ENCODE measurements at places on chromosomes 12 and 14.
A peak's percentile ranks its signal among the peaks of the same experiment; 100 is the strongest.

GRCh38 chr12:108575199-108575912, 13.0 kb downstream of the ISCU start:
- no peak for DNase-seq

DNA sequence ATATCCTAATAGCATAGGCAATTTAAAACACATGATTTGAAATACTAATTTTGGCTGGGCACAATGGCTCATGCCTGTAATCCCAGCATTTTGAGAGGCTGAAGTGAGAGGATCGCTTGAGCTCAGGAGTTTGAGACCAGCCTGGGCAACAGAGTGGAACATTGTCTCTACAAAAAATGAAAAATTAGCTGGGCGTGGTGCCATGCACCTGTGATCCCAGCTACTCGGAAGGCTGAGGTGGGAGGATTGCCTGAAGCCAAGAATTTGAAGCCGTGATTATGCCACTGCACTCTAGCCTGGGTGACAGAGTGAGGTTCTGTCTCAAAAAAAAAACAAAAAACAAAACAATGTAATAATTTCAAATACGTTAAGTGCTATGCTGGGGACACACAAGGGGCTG, 83.3 kb downstream of the SSPN start:
- DNase-seq: no peak

DNA sequence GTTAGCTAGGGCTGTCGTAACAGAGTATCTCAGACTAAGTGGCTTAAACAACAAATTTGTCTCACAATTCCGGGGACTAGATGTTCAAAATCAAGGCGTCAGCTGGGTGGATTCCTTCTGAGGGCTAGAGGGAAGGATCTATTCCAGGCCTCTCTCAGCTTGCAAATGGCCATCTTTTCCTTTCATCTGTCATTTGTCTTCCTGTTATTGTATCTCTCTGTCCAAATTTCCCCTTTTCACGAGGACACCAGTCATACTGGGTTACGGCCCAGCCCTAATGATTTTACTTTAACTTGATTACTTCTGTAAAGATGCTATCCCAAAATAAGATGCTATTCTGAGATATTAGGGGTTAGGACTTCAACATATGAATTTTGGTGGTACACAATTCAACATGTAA, 119.0 kb upstream of the CPSF6 start:
- no peak for DNase-seq

DNA sequence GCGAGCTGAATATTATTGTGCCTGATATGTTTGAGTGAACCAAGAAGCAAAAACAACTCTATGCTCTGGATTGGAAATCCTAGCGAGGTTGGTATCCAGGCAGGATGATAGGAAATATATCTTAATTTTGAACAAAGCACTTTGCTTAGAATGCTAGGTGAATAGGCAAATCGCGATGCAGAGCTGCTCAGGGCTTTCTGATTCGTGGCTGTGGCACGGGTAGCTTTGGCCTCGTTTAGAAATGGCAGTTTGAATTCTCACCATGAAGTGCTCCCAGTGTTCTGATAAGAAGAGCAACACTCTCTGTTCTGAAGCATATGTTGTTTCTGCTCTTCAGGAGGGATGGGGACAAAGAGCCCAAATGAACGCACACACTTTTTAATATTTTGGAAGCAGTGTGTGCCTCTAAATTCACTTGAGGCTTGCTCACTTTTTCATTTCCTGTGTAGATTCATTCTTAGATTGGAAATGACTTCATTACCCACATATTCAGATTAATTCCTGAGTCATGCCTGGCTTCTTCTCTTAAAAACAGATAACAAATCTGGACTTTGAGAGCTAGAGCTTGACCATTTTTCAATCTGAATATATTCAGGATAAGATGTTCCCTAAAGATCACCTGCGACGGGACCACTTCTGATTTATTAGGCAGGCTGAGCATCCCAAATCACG, 200.9 kb downstream of the RPAP3 start:
- DNase-seq: peak; percentile 56

DNA sequence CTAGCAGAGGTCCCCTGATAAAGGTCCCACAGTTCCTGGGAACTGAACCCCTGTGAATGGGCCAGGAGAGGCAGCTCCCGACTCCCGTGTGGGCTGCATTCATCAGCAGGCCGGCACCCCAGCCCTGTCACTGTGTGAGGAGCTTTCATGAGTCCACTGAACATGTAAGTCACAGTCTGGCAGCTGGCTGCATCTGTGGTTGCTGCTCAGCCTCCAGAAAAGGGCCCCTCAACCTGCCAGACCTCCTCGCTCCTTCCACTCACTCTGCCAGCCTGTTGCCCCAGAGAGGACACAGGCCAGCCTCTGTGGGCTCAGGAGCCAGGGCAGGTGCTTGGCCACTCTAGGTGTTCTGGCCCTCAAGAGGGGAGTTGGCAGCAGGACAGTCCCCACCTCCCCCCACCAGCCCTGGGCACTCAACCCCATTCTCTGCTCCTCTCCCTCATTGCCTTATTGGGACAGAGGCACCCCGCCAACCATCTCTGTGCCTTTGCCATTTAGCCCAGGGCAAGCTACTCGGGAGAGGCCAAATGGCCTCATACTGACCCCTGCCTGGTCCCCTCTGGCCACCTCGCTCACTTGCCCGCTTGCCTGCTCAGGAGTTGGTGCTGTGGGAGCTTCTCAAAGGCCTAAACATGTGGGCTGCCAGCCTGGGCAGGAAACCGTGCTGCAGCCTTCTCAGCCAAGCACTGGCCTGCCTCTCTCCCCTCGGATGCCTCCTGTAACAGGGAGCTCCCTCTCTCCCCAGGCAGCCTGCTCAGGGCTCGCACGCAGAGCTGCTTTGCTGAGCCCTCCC, 1.9 kb downstream of the RTL1 start:
- DNase-seq: no peak

GRCh38 chr12:49201595-49202295, 12.9 kb upstream of the TUBA1A start:
- peak; percentile 24 for DNase-seq

GRCh38 chr14:93011141-93011529, 88.2 kb downstream of the CHGA start:
- no peak for DNase-seq

- DNase-seq: no peak
These were observed 14.4 kb downstream of the EML1 start for GRCh38 chr14:99807413-99808153.

DNA sequence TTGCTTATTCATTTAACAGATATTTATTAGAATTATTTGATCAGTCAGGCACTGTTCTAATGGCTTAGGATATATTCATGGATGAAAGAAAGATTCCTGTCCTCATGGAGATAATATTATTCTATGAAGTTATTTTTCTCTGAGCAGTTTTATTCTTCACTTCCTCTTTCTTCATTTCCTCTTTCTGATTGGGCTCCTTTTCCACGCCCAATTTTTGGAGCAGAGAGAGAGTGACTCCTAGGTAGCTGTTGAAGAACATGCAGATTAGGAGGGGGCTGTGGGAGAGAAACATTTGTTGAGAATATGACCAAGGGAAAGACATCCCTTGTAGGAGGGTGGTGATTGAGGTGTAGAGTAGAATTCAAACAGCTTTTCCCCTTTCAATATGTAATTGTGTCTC, 6.0 kb upstream of the YARS2 start:
- no peak for DNase-seq

DNA sequence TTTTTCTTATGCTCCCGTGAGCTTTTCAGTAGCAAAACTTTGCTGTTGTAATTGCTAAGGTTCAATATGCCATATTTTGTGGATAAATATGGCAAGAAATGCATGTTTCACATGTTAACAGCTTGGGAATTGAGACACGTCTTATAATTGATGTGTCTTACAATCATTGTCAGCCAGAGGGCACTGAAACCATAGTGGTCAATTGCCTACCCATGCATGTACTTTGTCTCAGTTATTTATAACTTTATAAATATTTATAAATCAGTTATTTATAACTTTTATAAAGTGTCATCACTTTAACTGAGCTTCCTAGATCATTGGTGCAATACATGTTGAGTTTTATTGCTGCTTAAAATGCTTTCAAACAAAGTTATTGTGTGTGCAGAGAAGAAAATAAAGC, 82.0 kb downstream of the CATSPERB start:
- DNase-seq: peak; percentile 73

GRCh38 chr12:123954647-123955350, 17.8 kb downstream of the CCDC92 start:
- DNase-seq: no peak

DNA sequence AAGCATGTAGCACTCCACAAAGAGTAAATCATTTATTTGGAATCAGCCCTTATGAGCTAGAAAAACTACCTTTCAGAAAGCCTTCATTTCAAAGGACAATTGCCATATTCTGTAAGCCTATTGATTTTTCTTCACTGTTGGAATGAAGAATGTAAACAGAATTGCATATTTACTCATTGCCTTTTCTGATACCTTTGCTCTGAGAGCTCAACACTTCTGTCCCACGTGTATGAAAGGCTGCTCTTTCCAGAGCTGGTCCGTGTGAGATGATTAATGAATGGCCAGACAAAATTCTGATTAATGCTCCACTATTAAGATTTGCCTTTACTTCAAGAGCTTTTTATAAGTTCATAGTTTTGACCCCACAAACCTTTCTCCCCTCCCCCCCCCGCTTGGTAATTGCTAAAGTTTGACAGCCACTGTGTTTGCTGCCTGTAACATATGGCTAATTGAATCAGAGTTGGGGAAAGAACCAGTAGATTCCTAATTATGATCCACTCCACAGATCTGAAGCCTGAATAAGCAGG, 63.0 kb upstream of the PLEKHA5 start:
- no peak for DNase-seq

DNA sequence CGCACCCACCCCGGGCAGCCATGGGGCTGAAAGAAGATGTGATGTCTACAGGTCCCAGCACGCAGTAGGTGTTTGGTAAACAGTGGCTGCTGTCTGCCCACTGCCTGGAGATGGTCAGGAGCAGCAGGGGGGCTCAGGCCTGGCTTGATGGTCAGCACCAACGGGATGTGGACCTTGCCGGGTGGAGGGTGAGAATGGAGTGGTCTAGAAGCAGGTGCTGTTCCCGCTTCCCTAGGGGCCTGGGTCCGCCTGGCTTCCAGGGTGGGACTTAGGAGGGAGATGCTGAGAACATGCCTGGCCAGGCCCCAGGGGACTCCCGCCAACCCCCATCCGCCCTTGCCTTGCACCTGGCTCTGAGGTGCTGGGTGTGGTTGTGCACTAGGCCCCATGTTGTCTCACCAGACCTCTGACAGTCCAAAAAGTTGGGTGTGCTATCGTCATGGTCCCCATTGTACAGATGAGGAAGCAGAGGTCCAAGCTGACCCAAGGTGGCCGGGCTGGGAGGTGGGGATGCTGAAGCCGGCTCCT, 12.9 kb downstream of the FAM222A start:
- no peak for DNase-seq

GRCh38 chr12:11813438-11813813, 164.0 kb downstream of the ETV6 start:
- no peak for DNase-seq

DNA sequence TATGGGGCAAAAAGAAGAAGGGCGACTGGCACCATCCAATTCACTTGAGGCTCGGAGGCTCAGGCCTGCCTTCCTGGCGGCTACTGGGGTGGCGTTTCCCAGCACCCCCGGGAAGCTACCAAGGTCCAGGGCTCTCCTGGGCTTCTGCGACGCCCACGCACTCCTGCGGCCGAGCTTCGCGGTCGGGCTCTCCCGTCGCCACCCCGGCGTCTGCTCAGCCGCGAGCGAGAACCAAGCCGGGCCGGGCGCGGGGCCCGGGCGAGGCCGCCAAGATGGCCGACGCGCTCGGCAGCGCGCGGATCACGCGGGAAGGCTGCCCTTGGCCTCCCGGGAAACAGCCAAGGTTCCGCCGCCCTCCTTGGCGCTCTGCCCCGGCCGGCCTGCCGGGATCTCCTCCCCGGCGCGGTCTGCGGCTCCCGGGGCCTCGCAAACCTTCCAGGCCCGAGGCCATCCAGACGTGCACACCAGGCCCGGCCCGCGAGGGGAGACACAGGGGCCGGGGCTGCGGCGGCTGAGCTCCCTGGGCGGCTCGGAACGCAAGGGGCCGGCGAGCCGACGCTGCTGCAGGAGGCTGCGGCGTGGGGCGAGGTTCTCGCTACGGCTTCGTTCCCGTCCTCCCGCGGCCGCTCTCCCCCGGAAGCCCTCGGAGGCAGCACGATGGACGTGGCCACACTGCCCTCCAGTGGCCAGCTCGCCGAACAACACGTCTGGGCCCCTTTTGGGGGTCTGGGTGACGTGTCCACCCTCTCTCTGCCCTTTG, 23.5 kb upstream of the ZFP36L1 start:
- peak; percentile 96 for DNase-seq

DNA sequence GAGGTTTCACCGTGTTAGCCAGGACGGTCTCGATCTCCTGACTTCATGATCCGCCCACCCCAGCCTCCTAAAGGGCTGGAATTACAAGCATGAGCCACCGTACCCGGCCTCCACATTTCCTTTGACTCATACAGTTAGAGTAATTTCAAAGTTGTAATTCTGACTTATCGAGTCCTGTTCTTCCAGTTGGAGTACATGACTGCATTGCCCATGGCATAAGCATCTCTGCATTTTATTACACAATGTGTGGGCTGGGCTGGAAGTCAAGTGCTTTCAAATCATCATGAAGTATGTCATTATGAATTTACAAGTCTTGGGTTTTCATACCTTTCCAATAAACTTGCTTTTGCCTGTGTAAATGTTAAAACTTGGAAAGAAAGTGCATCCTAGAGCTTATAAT, 1295.7 kb upstream of the FLRT2 start:
- DNase-seq: no peak

GRCh38 chr12:1829306-1829900, 9.0 kb downstream of the LRTM2 start:
- no peak for DNase-seq

DNA sequence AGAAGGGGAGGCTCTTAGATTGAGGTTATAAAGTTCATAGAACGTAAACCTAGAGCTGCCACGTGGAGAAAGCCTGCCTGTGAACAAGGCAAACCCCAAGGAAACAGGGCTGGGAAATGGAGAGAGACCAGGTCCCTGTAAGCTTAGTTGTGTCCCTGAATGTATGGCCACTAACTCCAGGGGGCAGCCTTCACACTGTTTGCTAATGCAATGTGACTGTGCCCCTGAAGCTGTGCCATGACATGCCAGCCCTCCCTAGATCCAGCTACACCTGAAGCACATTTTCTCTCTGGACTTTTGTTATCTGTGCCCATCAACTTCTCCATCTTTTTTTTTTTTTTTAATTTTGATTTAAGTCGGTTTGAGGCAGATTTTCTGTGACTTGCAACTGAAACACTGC, 60.6 kb upstream of the TMCC3 start:
- DNase-seq: no peak

GRCh38 chr12:121990692-121991603, 30.7 kb upstream of the BCL7A start:
- DNase-seq: no peak

DNA sequence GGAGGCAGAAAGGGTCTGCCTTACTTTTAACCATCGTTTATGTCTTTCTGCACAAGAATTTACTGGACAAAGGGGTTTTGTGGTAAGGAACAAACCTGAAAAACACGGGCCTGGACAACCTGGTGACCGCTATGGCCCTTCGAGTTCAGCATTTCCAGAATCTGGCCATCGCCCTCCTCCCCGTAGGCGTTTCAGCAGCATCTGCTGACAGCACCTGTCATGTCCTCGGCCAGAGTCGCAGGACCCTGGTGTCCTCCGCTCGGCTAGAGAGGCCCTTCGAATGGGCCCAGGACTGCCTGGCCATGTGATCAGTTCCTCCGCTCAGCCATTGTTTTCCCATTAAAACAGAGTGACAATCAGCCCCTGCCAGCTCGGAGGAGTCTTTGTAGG, 142.8 kb upstream of the FKBP4 start:
- no peak for DNase-seq

- no peak for DNase-seq
These were observed 13.9 kb downstream of the CLECL1 start for GRCh38 chr12:9718968-9719367.

Measured in adipocyte (in vitro differentiated cells).